HuH-7 (cell line): ENCODE measurements at places on chromosomes 7 and 10.

- DNase-seq: no peak
Observed at GRCh38 chr10:74960670-74961069, 134.3 kb downstream of the KAT6B start.

GRCh38 chr7:70380421-70381015 is 751.4 kb upstream of the GALNT17 start:
- no peak for DNase-seq

DNA sequence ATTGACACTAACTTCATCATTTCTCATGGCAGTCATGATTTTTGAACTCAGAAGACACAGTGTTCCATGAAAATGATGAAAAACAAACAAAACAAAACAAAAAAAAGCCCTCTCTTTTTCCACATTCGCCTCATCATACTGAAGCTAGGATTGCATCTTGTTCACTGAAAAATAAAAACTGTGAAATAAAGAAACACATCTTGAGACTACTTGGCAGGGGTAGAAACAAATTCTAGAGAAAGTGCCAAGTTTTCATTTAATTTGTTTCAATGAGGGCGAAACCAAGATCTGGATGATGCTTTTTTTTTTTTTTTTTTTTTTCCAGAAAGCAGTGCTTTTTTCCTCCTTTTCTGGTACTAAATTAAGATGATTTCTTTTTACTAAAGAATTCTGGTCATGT is 350.4 kb upstream of the ETV1 start:
- no peak for DNase-seq

- DNase-seq: no peak
Observed at GRCh38 chr10:36872702-36873393, 252.6 kb upstream of the ANKRD30A start.

- DNase-seq: no peak
Observed at GRCh38 chr7:20302891-20303290, 27.8 kb upstream of the ITGB8 start.

DNA sequence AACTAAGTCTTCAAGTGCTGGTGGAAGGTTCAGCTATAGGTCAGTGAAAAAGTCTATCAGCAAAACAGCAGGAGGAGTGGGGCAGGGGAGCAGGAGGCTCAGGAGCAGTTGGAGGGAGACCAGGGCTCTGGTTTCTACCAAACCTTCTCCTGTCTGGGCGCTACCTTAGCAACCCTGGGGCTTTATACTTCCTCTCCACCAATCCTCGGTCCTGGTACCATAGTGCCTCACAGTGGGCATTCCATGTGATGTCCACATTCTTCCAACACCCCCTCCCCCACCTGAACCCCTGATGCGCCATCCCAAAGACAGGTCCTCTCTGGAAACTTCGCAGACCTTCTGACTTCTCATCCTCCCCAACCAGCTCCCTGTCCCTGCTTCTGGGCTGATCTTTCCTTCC is 25.3 kb upstream of the ACSM6 start:
- no peak for DNase-seq

DNA sequence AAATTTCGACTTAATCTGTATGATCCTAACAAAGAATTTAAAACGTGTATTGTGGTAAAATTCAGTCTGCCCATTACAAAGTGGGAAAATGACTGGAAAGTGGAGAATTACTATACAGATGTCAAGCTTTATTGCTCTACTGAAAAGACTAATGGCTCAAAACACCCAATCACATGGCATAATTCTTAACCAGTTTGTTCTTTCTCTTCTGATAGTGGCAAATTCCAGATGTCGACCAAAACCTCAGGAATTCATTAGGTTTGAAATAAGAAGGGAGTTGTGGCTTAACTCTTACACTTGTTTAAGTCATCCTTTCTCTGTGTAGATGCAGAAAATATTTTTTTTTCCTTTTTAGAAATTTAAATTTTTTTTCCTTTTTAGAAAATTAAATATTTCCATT is 1254.9 kb upstream of the LRRN3 start:
- DNase-seq: no peak

DNA sequence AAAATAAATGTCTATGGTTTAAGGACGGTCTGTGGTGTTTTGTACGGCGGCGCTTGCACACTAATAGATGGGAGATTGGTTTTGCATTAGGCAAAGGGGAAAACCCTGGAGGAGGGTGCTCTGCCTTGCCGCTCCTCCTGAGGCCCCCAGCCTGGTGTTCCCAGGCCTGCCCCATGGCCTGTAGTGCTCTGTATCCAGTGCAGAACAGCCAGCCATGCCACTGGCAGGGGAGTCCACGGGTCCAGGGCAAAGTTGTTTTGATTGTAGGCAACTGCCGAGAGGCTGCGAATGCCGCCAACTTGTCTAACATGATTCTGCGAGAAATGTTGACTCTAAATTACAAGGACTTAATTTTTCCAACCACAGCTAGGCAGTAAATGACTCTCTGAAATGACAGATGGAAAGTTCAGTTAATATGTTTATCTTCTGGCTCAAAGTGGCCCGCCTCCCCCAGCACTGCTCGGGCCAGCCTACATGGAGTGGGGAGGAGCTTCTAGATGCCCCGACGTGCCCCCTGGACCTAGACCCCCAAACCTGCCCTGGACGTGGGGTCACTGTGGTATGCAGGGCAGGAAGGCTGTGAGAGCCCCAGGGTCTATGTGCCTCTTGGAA is 104.6 kb upstream of the GDF10 start:
- DNase-seq: no peak
